GDM1 (cell line): ENCODE measurements at places on chromosomes 12 and 14.

- DNase-seq: no peak
Measured at GRCh38 chr14:95695913-95696312, 9.7 kb downstream of the TCL1B start.

DNA sequence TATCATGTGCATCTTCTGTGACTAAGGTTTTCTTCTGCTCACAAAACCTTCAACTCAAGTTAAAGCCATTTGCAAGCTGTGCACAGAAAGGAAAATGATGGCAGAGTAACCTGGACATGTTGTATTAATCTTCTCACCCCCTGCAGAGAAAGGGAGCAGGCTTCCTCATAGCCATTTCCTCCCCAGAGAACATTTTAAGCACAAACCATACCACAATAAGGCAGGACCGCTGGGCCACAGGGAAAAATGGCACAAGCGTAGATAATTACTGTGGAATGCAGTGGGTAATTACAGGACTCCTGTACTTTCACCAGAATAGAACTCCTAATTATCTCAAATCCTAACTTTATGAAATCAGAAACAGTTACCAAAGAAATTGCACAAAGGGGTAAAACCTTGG is 215.7 kb downstream of the KIF21A start:
- DNase-seq: no peak

DNA sequence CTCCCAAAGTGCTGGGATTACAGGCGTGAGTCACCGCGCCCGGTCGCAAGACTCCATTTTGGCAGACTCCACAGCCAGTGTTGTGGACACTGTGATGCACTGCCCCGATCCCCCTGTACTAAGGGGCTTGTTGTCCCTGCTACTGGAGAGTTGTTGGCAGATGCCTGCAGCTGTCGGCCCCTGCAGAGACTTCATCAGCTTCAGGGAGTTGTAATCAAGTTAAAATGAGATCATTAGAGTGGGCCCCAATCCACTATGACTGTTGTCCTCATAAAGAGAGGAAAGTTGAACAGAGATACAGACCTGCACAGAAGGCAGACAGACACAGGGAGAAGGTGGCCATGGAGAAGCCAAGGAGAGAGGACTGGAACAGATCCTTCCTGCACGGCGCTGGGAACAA is 23.7 kb upstream of the TUBA1A start:
- no peak for DNase-seq

GRCh38 chr12:21527451-21528180 is 1.5 kb downstream of the SPX start:
- DNase-seq: no peak

- no peak for DNase-seq
Measured at GRCh38 chr14:36662543-36663403, 1.1 kb downstream of the PAX9 start.

DNA sequence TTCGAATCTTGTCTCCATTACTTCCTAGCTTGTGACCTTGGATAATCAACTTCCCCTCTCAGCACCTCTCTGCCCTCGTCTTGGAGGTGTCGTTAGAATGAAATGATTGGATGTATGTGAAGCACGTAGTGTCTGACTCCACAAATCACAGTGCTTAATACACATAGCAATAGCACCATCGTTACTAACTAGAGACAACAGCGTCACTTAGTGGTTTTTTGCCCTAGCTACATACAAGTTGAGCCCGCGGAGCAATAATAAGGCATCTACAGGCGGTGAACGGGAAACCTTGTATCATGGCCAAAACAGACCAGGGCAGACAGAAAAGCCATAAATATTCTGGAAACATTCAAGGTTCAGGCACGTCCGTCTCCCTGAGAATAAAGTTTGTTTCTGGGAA is 154.9 kb downstream of the ASCL4 start:
- no peak for DNase-seq

GRCh38 chr12:91180582-91181395 is 1.8 kb downstream of the DCN start:
- no peak for DNase-seq
